ENCODE measurements at places on chromosomes 7 and 10.

DNA sequence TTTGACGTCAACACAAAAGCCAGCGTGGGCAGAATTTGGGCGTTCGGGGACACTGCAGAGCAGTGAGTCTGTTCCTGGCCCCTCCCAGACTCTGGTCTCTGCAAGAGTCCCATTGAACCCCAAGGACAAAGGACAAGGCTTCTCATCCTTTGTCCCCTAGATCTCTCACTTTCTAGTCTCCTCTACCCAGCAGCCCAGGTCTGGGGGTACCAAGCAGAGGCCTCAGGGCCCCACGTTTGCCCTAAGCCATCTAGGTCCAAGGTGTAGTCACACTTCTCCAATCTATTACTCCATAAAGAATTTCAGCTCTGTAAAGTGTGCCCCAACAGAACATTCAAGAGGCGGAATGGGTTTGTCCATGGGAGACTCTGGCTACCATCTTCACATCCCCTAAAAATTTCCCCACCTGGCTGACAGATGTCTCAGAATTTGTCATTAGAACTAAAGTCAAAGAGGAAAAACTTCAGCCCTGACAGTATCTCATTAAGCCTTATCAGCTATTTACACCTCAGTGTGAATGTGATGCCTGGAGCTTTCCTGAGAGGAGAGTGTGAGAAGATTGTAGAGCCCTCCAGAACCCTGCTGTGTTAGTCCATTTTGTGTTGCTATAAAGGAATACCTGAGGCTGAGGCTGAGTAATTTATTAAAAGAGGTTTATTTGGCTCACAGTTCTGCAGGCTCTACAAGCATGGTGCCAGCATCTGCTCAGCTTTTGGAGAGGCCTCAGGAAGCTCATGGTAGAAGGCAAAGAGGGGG is 81.4 kb upstream of the HABP2 start:
- DNase-seq: no peak

DNA sequence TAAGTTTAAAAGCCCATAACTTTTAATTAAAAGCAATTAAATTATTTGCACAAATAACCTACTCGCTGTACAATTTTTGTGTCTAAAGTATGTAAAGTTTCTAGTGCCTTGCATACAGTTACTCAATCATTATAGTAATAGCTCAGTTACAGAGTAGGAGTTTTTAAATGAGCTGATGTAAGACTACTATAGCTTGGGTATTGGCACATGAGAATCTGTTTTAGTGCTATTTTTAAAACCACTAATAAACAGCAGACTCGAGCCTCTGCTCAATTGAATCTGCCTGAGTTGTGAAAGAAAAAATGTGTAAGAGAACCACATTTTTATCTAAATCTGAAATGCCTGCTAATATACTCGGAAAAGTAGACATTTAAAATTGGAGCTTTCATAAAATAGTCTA is 31.1 kb downstream of the CTNNA3 start:
- no peak for DNase-seq

GRCh38 chr7:13980474-13980873 is 9.0 kb downstream of the ETV1 start:
- DNase-seq: no peak

DNA sequence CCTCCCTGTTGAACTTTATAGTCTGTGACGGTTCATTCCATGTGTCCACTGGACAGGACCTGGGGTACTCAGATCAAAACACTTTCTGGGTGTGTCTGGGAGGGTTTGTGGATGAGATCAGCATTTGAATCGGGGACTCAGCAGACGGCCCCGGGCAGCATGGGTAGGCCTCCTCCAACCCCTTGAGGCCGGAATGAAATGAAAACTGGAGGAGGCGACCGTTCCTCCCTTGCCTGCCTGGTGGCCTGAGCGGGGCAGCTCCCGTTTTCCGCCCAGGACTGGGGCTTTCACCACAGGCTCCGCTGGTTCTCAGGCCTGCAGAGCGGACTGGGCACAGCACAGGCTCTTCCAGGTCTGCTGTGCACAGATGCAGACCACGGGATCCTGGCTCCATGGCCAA is 247.7 kb downstream of the MAD1L1 start:
- DNase-seq: no peak
